Astrocyte of the spinal cord (primary cell): ENCODE measurements at places on chromosomes 7 and 10.

GRCh38 chr7:134562136-134562535 is 13.2 kb downstream of the AKR1B15 start:
- peak; percentile 86 for DNase-seq

DNA sequence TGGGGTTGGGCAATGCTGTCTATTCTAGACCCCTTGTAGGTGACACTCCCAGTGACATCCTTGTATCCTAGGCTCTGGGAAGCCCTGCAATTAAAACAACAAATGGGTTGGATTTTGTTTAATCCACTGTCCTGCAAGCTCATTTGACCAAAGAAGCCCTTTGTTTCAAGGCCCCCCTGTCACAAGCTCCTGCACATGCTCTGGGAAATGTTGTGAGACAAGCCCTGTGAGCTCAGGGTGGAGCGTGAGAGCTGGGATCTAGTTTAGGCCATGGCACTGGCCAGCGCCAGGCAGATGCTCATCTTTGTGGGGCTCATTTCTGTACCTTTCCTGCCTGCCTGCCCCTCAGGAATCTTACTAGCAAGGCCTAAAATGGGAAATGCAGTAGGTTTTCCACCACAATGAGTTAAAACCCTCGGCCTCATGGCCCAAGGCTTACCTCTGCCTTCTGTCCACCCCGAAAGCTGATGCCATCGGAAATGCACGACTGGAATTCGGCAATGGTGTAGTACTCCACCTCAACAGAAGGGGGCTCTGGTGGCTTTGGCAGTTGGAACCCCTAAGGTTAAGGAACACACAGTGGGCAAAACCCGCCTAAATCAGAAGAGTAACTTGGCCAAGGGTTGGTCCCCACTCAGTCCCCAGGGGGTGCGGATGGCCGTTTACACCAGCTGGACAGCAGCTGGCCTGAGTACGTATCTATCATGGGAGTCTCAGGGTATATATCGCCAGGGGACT is 112.0 kb downstream of the NEURL1 start:
- DNase-seq, result peak; percentile 27

- no peak for DNase-seq
Observed at GRCh38 chr10:48806342-48806741, 121.7 kb downstream of the WDFY4 start.

- DNase-seq, result no peak
Observed at GRCh38 chr7:63233881-63234280, 764.8 kb upstream of the ZNF722 start.

GRCh38 chr7:24213311-24213710 is 70.7 kb upstream of the NPY start:
- no peak for DNase-seq

- peak; percentile 32 for DNase-seq
Observed at GRCh38 chr7:2109251-2109872, 123.4 kb downstream of the MAD1L1 start.

DNA sequence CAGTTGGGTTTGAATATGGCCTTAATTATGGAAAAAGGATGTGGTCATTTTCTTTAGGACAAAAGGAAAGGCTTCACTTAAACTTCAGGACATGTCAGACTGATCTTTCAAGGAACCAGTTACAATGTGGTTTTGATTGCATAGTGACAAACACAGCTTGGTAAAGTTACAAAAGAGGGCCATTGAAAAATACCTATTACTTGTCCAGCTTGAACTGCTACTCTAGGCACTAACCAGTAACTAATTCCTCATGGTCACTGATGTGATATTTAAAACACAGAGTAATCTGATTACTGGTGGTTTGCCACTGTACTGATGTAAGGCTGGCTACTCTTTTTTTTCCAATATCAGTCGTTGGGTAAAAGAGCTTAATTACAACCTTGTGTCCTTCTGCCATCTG is 22.6 kb downstream of the TES start:
- no peak for DNase-seq

DNA sequence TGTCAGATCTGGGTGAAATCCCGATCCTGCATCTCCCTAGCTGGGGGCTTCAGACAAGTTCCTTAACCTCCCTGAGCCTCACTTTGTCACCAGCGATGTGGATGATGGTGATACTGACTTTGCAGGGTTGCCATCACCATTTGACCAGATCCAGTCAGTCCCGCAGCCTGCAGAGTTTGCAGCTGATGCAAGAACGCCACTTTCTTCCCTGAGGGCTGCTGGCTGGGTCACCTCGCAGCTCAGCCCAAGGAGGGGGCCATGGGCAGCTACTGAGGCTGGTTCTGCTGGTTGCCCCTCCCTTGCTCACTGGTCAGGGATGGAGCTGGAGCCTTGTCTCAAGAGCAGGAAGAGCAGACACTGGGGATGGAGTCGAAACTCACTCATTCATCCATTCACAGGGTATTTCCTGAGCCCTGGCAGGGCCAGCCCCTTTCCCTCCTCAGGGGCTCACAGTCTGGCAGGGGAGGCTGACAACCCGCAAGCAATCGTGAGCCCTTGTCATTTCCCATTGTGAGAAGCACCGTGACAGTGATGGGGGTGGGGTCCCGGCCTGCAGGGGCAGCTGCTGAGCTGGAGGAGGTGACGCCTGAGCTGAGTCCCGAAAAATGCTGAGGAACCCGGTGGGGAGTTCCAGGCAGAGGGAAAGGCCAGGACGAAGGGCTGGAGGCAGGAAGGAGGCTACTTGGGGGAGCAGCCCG is 111.1 kb upstream of the TCF7L2 start:
- DNase-seq, result no peak

DNA sequence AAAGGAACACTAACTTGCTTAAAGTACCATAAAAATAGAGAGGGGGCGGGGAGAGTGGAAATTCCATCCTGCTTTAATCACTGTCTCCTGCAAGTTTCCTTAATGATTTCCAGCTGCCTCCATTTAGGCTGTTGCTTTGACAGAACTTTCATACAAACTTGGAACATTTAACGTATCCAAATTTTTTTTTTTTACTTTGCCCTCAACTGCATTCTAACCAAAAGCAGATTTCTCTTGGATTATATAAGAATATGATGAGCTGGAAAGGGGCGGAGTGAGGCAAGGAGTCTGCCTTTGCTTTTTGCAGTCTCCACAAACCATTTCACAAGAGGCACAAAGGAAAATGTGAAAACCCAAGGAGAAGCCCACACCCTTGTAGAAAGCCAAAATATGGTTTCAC is 46.6 kb upstream of the COL1A2 start:
- DNase-seq, result peak; percentile 96

GRCh38 chr7:148419856-148420832 is 170.4 kb upstream of the C7orf33 start:
- DNase-seq, result no peak

DNA sequence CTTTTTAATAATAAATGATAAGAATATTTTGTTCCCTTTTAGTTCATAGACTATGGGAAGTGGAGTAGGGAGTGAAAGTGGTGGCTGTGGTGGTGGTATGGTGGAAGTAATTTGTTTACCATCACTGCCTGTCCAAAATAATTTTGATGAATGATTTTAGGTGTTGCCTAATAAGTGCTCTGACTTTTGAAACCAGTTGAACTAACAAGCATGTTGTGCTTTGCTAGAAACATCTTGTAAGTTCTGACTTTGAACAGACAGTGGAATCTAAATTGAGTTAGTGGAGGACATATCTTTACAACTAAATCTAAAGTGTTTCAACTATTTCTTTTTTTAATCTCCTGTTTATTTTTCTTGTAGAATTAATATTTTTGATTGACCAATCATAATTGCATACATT is 49.7 kb downstream of the ZEB1 start:
- DNase-seq, result no peak

DNA sequence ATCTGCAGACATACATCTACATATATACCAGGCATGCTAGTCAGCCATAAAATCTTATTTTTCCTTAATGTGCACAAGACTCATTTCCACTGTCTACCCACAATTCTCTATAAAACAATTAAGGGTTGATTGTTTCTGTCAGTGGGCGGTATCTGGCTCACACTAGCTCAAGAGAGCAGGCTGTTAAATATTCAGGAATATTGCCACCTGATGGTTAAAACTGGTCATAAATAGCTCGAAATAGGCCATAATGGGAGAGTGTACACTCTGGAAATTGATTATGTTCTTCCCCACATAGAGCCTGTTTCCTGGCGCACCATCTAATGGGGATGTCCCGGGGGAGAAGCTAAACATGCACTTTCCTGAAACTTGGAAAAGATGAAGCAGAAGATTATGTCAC is 620.6 kb upstream of the ANKRD30A start:
- DNase-seq, result no peak

- peak; percentile 45 for DNase-seq
Observed at GRCh38 chr10:90857635-90858460, at the start of gene HTR7. Gene HTR7 (minus strand): TSS chr10:90858039. CDS start chr10:90857671, 368 bp downstream.

DNA sequence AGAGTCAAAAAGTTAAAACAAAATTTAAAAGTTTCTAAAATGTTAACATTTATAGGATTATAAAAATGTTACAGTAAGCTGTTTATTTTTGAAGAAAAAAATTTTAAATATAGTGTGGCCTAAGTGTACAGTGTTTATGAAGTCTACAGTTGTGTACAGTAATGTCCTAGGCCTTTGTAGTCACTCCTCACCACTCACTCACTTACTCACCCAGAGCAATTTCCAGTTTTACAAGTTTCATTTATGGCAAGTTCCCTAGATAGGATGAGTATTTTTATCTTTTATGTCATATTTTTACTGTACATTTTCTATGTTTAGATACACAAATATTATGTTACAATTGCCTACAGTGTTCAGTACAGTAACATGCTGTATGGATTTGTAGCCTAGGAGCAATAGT is 419.9 kb downstream of the ARL4A start:
- no peak for DNase-seq

DNA sequence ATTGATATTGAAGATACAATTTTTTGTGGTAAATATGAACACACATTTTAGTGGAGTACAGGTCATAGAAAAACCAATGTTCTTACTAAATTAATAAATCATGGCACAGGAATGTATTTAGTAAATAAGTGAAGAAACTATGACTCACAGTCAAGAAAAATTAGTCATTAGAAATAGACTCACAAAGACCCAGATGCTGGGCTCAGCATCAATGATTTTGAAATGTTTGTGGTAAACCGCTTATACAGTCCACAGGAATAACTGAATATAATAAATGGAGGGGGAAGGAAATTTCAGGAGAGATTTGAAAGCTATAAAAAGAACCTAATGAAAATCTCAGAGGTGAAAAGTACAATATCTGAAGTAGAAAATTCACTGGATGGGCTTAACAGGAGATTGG is 138.3 kb upstream of the ADCY1 start:
- peak; percentile 85 for DNase-seq

DNA sequence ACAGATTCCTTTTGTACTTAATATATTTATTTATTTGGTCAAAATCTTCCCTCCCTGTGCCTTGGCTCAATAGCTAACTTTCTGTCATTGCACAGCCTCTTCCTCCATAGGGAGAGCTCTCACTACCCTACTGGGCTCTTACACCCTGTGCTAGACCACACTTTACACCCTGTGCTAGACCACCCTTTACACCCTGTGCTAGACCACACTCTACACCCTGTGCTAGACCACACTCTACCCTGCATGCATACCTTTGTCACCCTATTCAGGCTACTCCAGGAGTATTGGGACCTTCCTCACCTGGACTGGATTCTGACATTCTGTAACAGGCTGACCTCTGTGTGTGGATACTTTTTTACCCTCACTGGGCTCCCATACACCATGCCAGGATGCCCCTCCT is 298.5 kb upstream of the TPK1 start:
- no peak for DNase-seq

DNA sequence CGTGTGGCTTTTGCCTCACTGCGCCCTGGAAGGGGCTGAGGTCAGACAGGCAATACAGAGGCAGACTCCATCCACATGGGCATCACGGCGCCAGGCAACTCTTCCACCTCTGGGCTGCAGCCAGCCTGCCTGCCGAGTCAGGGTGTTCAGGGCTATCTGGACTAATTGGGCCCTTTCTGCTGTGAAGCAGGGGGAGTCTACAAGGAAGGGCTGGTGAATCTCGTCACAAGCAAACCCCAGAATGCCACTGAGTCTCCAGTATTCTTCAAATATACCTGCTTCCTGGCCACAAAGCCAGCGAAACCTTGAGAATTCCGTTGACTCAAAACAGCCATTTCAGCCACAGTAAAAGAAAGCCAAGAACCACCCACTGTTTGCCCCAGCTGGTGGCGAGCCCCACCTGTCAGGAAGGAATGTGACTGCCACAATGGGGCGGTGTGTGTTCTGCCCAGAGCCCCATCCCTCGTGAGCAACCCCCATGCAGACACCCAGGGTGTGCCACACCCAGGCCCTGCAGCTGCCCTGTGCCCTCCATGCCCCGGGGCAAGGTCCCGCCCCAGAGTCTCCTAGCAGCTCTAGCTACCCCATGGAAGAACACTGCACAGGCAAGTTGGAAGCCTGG is 117.3 kb downstream of the FAM53B start:
- no peak for DNase-seq

GRCh38 chr7:134452419-134452838 is 6.5 kb downstream of the AKR1B1 start:
- no peak for DNase-seq

GRCh38 chr7:159098424-159098786 is 46.3 kb downstream of the VIPR2 start:
- DNase-seq, result no peak

DNA sequence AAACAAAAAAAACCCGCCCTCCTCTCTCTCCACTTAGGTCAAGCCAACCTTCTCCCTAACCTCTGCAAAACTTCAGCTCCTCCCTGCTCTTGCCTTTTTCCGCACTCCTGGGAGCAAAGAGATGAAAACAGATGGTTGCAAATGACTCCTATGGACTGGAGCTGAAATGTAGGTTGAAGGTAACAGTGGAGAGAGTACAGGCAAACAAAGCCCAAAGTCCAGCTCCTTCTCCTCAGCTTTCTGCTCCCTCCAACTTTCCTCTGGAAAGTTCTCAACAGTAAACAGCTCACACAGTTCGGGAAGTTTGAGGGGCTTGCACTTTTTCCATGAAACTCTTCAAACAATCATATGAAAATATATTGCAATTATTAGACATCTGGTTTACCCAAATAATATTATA is 90.3 kb downstream of the SLC37A3 start:
- DNase-seq, result no peak

DNA sequence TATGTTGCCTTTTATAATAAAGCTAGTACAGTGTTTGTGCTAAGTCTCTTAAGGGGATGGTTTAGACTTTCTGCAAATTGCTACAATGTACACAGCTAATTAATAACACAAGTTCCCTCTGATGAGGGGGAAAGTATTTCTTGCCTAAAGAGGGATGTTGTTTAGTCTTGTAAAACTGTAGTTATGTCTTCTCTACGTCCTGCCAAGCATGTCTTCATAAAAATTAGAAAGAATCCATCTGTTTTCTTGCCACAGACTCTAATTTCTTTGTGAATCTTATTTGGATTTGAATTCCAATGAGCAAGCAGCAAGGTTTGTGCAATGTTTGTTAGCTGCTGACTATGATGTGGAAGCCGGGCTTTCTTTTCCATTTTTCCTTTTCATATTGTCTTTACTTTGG is 28.2 kb downstream of the ADARB2 start:
- no peak for DNase-seq

GRCh38 chr7:15750727-15751126 is 64.2 kb upstream of the MEOX2 start:
- DNase-seq, result peak; percentile 58

DNA sequence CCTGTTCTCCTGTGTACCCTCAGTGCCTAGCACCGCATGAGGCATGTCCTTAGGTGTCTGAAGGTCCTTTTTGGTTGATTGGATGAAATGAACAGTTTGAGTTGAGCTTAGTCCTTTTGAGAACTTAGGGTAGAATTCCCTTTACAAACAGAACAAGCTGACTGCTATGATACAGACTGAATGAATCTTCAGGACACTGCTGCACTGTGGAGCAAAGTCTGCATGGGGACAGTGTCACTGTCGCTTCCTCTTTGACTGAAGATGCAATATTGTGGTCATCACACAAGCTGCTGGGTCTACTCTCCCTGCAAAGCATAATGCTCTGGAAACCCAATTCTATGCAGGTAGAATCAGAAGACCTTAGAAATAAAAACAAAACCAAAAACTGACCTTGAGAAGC is 8.6 kb upstream of the PLAU start:
- no peak for DNase-seq
